ENCODE measurements at places on chromosomes 5 and 9.

DNA sequence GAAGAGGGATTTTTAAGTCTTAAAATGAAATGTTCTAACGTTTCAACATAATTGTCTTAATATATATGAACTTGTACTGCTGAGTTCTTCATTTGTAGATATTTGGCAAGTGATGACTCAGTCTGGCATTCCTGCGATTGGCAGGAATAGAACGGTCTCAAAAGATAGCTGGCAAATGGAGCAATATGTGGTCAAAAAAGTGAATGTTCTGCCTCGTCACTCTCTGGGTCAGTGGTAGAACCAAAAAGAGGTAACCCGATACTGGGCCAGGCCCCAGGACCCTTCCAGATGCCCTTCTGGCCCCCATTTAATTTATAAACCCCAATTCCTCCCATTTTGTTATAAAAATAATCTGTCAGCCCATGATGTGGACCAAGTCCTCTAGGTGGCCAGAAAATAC lies 39.2 kb downstream of the ZNF366 start:
- DNase-seq: no peak

- DNase-seq: peak; percentile 86
Measured at GRCh38 chr5:36874465-36874864, 2.1 kb upstream of the NIPBL start.

DNA sequence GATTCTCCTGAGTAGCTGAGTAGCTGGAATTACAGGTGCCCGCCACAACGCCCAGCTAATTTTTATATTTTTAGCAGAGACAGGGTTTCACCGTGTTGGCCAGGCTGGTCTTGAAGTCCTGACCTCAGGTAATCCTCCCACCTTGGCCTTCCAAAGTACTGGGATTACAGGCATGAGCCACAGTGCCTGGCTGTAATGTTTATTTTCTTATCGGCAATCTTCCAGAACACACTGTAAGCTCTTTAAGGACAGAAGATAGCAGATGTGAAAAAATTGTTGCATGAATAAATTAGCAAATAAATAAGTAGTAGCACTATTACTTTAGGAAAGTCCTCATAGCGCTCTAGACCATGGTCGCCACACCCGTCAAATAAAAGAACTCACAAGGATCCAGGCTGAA lies 100.5 kb downstream of the ENC1 start:
- DNase-seq: no peak

- DNase-seq: no peak
Measured at GRCh38 chr5:14153932-14154731, 11.0 kb downstream of the TRIO start.

GRCh38 chr9:70389621-70390266 lies 24.7 kb downstream of the KLF9 start:
- DNase-seq: no peak

GRCh38 chr9:22169727-22170503 lies 160.8 kb upstream of the CDKN2B start:
- DNase-seq: no peak

Data from NCI-H2081 (cell line).